T1000 (cell line): ENCODE measurements at places on chromosomes 6 and 20.

DNA sequence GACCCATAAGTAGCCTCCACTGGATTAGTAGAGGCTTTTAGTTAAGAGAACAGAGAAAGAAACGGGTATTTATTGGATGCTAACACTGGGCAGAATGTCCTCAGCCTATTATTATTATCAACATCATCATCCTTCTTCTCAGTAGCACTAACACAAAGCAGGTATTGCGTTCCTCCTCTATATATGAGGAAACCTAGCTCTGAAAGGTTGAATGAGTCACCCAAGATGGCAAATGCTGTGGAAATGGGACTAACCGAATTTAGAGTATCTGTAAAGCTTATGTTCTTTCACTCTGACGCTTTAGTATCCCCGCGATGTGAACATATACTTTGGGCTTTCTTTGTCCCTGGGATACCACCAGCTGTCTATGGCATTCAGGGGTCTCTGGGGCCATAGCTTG, 77.0 kb downstream of the ADTRP start:
- no peak for DNase-seq

- DNase-seq, result no peak
These were observed 4.2 kb downstream of the CLIC5 start for GRCh38 chr6:46011188-46012085.

- DNase-seq, result no peak
These were observed 97.0 kb downstream of the PLCB1 start for GRCh38 chr20:8229090-8229489.

DNA sequence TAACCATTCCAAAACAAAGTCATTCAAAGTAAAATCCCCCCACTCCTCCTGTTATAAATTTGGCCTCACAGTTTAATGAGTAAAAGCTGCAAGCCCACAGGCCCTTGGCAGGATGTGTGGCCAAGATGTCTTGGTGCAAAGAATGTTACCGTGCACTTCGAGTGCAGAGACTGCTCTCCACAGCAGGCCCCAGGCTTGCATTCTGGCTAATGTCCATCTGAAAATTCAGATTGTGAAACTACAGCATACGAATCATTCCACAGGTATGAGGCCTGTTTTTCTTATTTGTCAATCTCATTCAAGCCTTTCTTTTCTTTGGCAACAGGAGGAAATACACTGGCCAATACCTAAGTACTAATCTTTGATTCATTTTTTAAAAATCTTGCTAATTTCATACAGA, 7.1 kb downstream of the RPS6KA2 start:
- DNase-seq, result no peak

DNA sequence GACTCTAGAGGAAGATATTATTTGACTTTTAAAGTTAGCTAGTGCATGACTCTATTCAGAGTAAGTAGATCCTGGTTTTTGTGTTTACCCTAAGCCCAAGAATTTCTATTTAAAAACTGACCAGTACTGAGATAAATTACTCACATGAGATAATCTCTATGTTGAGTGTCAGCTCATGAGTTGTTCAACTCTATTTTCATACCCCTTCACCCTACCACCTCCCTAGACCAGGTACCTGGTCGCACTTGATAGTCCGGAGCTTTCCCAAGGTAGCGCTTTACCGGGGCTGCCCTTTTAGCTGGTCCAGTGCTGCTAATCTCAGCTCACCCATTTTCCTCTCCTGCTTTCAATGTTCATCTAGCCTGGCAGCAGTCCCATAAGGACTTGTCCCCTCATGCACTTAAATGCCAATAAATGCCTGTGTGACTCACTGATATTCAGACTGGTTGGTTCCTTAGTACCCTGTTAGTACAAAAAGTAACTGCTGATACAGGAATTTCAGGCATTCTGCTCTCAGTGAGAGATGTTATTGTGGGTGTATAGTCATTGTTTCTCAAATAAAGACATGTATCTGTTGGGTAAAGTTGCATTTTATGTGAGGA, 503.9 kb downstream of the ADGRB3 start:
- peak; percentile 7 for DNase-seq

DNA sequence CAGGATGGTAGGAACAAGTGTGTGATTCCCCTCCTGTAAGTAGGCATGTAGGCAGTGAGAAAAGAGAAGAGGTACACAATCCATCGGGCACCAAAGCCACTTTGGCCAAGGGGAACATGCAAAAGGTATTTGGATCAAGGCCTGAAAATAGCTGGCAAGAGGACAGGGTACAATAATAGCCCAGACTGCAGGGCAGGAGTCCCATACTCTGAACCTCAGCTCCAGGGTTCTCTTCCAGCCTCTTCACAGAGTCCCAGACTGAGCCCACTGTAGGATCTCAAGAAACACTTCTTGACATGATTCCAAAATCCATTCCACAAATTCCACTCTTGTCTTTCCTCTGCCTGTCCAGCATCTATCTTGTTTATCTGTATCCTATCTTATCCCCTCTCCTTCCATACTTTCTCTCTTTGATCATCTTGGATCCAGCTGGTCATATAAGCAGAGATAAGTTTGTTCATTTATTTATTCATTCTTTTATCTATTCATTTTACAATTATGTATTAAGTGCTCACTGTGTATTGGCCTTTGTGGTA, 19.7 kb downstream of the ACSS2 start:
- no peak for DNase-seq

GRCh38 chr6:33375143-33375671, 16.4 kb upstream of the KIFC1 start:
- no peak for DNase-seq

DNA sequence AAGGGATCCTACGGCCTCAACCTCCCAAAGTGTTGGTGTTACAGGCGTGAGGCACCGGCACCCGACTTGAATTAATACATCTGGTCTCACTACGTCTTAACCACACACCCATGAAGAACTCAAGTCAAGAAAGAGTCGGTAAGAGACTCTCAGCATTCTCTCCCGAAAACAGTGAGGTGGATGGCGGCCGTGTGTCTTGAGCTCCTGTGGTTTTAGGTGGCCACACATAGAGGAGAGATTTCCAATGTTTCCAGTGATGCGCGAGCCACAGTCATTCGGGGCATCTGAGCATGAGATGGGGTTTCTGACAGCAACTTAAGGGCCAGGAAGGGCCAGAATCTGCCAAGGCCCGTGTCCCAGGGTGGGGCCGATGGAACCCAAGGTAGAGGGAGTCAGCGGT, 766.4 kb upstream of the DEFB115 start:
- no peak for DNase-seq

GRCh38 chr6:52210227-52210626, 24.1 kb downstream of the IL17A start:
- no peak for DNase-seq
